A172 (cell line): ENCODE measurements at places on chromosomes 16 and 17. TPM values are rescaled to one million over a fixed set of nuclear protein-coding genes. Genes with fewer than 3 reads are reported as not detected.
A peak's percentile ranks its signal among the peaks of the same experiment; 100 is the strongest.

Gene ABCA6
- total RNA-seq: 0.34 TPM in 1 of 2 replicates, not detected in the other

Gene GP1BA
- 0.17 TPM in 1 of 2 replicates, not detected in the other for total RNA-seq

GRCh38 chr17:29707212-29707571, 84.5 kb upstream of the CORO6 start:
- no peak for DNase-seq

DNA sequence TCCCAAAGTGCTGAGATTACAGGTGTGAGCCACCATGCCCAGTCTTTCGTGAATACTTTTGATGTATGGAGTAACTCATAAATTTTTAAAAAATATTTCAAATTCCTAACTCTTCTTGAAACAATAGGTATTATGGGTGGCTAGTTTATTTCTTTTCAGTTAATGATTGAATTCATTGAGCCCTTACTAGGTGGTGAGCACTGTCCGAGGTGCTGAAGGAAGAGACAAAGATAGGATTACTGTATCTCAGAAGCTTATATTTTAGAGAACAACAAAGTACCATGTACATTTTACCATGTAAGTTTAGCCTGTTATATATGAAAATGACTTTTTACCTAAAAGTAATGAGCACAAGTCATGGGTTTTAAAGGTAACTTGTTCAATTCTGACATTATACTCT, 418.3 kb downstream of the NPIPA7 start:
- no peak for DNase-seq

- peak; percentile 28 for DNase-seq
Observed at GRCh38 chr16:48452991-48453760, 68.0 kb upstream of the SIAH1 start.

Gene LONP2
- 52.7 and 58.0 TPM in 2 replicates for total RNA-seq

DNA sequence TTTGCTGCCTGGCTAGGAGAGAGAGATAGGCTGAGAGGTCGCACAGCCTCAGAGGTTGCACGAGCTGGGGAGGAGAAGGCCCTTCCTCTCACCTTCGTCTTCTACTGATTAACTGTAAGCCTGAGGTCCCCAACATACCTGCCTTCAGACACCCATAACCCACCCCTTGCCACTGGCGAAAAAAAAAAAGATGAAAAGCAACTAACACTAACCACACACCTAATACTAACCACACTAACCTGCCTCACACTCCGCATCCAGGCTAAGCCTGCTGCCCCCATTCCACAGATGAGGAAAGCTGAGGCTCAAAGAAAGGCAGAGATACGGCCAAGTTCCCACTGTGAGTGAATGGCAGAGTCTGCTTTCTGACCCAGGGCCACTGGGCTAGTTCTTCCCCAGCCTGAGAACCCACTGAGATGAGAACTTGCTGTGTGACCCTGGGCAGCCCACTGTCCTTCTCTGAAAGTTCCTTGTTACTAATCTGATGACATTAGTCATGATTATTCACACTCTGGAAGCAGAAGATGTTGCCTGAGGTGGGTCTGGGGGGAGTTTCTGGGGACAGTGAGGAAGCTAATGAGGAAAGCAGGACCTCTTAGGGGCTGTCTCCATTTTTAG, 4.6 kb downstream of the IL21R start:
- DNase-seq: no peak

- DNase-seq: no peak
Observed at GRCh38 chr17:60393840-60394723, 2.1 kb upstream of the USP32 start.

- no peak for DNase-seq
Observed at GRCh38 chr17:74712301-74712700, 422 bp downstream of the CD300LF start.

DNA sequence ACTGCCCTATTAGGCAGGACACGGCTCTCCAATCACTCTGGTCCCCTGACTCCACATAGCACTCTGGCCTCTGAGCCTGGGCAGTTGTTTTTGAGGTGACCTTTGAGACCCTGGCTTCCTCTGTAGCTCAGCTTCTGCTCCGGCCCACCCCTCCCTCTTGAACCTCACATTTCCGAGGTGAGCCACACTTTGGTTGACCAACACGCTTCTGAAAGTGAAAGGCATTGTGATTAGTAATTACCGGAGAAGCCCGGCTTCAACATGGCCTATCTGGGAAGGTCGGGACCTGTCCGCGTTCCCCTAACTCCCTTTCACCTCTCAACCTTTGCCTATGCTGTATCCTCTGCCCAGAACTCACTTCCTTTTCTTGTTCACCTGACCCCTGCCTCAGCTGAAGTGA, 10.3 kb upstream of the ITGAX start:
- DNase-seq: no peak

- DNase-seq: no peak
Observed at GRCh38 chr16:30561089-30561816, 3.1 kb upstream of the ZNF764 start.

Gene KRT14
- total RNA-seq: not detected in 2 replicates

Gene SHCBP1
- 66.0 and 68.8 TPM in 2 replicates for total RNA-seq

GRCh38 chr16:55274391-55274790, 49.6 kb upstream of the IRX6 start:
- no peak for DNase-seq

DNA sequence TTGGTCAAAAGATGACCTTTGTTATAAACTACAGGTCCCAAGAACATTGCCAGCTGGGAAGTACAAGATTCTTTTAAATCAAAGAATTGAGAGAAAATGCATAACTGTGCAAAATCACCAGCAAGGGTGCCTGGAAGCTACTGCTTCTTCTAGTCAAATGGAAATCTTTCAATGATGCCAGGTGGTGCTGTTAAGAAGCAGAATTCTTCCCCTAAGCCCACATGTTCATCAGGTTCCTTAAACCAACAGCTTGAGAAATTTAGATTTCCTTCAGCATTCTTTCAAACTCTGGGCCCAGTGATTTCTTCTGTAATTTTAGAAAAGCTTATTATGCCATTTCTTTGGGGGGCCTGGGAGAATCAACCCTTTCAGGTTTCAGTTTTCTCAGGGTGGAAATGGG, 207.8 kb upstream of the WSCD1 start:
- DNase-seq: no peak

Gene ASGR1
- total RNA-seq: 0.86 and 0.98 TPM in 2 replicates
